Activated B cell treated with CpG ODN at 0.5 μM for 24 hours (primary cell): ENCODE measurements at places on chromosomes 1 and 21. TPM values are rescaled to one million over a fixed set of nuclear protein-coding genes. Genes with fewer than 3 reads are reported as not detected.
A peak's percentile ranks its signal among the peaks of the same experiment; 100 is the strongest.

The TGFB2 gene
- 0.37 and 1.6 TPM in 2 replicates for total RNA-seq

The RPE65 gene
- not detected in 2 replicates for total RNA-seq

The HSD11B1 gene
- total RNA-seq = not detected in 2 replicates

DNA sequence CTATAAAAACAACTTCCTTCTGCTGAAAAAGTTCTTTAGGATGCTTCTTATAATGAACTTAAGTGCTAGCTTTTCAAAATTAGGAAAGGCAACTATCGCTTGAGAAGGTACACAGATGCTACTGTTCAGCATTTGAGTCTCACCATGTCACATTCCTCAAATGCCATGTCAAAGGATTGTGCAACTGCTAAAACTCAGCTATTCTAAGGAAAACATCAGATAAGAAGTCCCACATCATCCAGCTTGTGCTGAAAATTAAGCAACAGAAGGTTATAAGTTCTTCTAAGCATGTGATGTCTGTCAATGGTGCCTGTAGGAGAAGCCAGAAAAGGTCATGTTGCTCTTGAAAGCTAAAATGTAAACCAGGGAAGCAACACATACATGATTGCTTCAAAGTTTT, 36.5 kb downstream of the MCOLN2 start:
- no peak for DNase-seq

GRCh38 chr1:236779312-236779711, 15.8 kb upstream of the MTR start:
- DNase-seq = no peak

DNA sequence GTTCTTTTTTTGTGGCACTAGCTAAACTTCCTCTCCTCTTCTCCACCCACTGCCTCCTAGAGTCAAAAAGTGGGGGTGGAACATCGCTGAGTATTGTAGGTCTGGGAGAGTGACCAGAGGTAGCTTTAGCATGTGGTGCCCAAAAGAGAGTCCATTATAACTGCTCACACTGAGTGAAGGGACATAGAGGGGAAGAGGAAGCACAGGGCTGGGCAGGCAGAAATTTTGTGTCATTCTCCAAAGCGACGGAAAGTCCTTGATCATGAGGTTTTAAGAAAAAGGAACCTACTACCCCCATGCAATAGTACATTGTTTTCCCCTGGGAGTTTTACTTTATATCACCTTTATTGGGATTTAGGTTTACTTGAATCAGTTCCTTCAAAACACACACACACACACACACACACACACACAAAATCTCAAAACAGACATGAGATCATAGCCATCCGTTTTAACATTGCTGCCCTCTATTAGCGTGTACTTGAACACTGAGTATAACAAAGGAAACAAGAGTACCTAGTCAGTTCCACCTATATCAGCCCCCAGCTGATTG, 4.1 kb downstream of the CD84 start:
- peak; percentile 28 for DNase-seq

- no peak for DNase-seq
These were observed 29.9 kb downstream of the TP53BP2 start for GRCh38 chr1:223815865-223816264.

GRCh38 chr1:12485231-12486058, 132.6 kb downstream of the DHRS3 start:
- DNase-seq = no peak

DNA sequence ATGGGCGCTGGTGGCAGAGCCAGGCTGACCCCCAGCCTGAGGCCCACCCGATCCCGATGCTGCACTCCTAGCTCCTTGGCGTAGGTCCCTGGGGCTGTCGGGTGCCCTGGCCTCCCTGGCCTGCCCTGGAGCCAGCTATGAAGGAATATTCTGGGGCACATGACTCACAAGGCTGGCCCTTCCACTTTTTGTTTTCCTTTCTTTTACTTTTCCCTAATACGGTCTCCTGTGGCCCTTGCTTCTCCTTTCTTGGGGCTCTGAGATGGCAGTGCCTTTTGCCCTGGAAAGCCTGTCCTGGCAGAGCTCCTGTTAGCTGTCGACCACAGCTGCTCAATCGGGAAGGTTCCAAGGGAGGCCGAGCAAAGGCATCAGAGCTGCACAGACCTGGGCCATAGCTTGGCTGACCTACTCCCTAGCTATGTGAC, 22.1 kb downstream of the ARHGEF10L start:
- no peak for DNase-seq

GRCh38 chr1:89100412-89100811, 25.5 kb downstream of the GBP2 start:
- DNase-seq = no peak

DNA sequence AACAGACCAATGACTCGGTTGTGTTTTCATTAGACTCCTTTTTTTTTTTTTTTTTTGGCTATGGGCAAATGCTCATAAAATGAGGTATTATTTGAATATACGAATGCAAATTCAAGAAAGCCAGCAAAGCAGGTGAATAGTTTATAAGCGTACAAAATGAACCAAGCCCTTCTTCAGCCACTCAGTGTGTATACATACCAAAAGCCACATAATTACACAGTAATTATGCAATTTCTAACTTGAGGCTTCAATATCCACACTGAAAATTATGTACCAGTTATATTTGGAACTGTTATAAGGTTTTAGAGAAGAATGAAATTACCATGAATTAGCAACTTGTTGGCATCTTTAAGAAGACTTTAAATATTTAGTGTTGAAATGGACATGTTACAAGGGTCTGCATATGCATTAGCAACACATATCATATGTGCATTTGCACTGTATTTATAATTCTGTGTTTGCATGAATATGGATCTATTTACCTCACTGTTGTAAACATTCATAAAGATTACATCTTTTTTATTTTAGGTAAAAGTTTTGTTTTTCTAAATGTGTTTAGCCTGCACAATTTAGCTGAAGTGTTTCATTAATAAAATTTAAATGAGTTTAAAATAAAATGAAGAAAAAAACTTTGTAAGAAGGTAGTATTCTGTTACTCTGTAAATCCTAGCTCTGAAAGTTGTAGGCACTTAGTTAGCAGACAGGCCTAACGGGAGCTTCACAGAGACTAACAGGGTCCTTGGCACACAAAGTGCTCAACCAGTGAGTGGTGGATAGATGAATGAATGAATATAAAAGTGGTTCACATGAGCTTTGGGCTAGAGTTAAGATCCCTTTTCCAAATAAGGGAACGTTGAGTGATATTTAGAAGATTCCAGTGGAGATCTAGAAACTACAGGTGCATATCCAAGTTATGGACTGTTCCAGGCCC, 241.0 kb upstream of the NFIA start:
- no peak for DNase-seq

GRCh38 chr1:24713176-24713575, 32.1 kb upstream of the CLIC4 start:
- no peak for DNase-seq

DNA sequence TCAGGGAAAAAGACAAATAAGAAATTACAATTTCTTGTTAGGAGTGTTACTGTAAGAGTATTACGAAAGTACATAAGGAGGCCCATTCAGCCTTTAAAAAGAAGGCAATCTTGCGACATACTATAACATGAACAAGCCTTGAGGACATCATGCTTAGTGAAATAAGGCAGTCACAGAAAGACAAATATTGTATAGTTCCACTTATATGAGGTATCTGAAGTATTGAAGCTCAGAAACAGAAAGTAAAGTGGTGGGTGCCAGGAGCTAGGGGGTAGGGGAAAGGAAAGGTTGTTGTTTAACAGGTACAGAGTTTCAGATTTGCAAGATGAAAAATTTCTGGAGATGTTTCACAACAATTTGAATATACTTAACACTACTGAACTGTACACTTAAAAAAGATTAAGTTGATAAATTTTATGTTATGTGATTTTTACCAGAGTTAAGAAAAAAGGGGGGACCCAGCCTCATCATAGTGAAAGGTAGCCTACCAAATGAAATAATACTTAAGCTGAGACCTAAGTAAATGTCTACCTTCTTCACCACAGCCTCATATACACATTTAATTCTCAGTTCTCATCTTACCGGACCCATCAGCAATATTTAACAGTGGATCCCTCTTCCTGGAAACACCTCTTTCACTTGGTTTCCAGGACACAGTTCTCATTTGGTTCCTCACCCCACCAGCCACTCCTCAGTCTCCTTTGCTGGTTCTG, 19.5 kb downstream of the USP24 start:
- no peak for DNase-seq
